ENCODE measurements at places on chromosomes 11 and 22.

- DNase-seq, result no peak
These were observed 181.6 kb upstream of the POU2AF2 start for GRCh38 chr11:111063726-111064517.

GRCh38 chr11:99176430-99176829 is 155.7 kb downstream of the CNTN5 start:
- DNase-seq, result no peak

DNA sequence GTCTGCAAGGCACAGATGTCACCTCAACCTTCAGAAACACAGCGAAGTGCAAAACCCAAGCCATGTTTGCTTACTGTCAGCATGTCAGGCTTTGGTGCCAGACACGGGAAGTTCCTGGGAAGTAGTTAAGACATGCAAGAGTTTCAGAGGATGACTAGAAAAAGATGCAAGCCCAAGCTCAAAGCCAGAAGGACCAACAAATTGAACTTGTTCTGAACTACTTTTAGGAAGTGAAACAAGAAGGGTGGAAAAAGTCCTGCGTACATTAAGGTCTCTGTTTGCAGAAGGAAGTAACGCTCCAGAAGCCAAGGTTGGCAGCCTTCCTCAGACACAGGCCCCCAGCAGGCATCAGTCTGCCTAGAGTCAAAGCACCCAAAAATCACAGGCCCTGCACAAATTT is 2.6 kb downstream of the AP1B1 start:
- DNase-seq, result peak; percentile 39

DNA sequence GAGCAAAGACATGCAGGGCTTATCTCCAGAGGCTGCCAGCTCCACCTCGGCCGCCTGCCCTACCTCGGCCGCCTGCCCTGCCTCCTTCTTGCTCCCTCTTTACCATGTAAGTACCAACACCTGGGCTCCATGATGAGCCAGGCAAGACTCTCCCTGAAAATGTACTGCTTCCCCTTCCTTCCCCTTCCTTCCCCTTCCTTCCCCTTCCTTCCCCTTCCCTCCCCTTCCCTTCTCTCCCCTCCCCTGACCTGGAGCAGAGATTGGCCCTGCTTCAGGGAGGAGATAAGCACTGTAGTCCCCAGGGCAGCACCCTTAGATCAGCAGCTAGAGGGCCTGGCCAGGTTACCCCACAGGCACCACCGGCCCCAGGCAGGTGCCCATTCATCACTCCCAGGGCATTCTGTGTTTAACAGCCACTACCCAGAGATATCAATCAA is 25.4 kb upstream of the ADORA2A start:
- no peak for DNase-seq

GRCh38 chr22:16699326-16699725 is 106.7 kb upstream of the CCT8L2 start:
- no peak for DNase-seq

- peak; percentile 51 for DNase-seq
These were observed 320 bp upstream of the PHLDA2 start for GRCh38 chr11:2929531-2929949.

DNA sequence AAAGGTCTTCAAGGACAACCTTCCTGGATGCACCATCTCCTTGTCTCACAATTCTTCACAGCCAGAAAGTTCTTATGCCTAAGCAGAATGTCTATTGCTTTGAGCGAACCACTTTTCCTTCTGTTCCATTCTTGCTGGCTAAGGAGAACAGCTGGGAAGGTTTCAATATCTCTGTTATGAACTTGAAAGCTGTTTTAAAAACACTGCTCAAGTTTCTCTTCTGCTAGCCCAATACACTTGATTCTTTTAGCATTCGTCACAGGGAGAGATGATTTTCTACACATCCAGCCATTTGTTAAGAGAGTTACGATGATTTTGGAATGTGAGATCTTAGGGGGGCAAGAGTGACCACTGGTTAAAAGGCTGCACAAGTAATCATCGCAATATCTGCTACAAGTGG is 249.3 kb downstream of the KIRREL3 start:
- DNase-seq, result no peak

DNA sequence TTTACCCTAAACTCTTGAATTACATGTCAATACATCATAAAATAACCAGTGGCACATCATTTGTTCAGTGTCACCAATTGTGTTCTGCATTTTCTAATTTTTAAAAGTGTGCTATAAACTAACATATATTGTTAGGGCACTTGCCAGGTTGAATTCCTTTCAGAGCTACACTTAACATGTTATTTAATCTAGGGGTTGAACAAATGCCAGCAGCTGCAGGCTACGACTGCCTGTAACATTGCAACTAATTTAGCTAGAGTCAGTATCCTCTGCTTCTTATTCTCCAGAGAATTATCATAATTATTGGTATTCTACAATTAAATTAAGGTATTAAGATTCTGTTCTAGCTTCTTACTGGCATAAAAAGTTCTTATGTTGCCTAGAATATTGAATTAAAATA is 46.4 kb upstream of the ARHGAP42 start:
- no peak for DNase-seq

- peak; percentile 59 for DNase-seq
These were observed 1.3 kb downstream of the WEE1 start for GRCh38 chr11:9574622-9575259.

DNA sequence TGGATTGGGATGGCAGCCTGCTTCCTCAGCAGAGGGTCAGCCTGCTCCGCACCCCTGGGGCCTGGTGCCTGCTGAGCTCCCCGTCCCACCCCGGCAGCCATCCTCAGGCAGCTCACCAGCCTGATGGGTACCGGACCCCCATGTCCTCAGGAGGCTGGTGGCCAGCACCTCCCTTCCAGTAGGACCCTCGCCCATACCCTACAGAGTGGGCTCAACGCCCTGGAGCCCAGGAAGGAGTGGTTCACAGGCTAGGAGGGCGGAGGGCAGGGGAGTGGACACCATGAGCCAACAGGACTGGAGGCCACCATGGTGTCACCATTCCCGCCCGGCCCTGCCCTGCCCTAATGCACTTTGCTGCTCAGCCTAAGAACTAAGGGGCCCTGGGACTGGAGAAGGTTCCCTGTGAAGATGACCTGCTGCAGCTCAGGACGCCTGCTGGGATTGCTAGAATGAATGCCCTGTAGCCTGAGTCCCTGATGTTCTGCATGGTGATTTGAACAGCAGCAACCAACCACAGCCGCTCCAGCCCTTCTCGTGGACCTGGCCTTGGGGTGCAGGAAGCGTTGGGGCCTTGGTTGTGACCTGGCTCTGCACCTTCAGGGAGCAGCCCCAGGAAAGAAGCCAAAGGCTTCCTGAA is 1080.8 kb downstream of the BRD1 start:
- no peak for DNase-seq

DNA sequence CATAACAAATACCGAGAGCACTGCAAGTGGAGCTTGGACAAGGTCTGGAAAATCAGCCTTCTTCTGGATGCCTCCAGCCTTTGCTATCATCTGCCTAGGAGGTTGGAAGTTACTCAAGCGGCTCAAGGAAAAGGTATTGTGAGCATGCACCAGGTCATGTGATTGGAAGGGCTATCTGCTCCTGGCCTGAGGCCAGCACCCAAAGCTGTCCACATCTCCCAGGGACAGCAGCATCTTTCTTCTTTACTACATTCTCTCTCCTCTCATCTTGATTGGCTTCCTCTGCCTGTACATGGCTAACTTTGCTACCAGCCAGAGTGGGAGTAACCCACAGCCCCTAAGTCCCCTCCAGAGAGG is 44.2 kb upstream of the AMPD3 start:
- no peak for DNase-seq

DNA sequence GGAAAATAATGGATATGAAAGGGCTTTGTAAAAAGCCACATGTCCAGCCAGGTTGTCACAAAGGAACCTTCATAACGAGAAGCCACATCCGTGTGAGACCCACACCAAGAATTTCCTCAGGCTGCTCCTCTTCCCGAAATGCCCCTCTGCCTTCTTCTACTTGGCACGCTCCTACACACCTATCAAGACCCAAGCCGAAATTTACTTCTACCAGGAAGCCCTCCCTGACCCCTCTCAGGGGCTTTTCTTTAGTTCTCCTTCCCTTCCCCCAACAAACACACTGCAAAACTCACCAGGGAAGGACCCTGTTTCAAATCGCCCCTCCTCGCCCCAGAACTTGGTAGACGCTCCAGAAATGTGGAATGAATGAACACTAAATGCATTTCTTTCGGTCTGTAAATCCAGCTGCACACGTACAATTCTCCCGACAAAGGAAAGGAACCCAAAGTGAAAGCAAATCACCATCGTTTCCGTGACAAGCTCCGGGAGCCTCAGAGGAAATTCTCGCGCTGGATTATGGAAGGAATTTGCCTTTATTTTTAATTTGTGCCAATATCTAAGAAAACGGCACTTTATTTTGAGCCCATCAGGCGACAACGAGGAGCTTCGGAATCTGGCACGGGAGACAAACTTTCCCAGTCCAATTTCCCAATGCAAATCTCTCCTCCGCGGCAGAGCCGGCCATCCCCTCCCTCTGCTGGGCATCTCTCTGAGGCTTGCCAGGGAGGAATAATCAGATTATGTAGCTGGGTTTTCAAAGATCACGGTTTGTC is 13.2 kb upstream of the SHISAL1 start:
- DNase-seq, result no peak

DNA sequence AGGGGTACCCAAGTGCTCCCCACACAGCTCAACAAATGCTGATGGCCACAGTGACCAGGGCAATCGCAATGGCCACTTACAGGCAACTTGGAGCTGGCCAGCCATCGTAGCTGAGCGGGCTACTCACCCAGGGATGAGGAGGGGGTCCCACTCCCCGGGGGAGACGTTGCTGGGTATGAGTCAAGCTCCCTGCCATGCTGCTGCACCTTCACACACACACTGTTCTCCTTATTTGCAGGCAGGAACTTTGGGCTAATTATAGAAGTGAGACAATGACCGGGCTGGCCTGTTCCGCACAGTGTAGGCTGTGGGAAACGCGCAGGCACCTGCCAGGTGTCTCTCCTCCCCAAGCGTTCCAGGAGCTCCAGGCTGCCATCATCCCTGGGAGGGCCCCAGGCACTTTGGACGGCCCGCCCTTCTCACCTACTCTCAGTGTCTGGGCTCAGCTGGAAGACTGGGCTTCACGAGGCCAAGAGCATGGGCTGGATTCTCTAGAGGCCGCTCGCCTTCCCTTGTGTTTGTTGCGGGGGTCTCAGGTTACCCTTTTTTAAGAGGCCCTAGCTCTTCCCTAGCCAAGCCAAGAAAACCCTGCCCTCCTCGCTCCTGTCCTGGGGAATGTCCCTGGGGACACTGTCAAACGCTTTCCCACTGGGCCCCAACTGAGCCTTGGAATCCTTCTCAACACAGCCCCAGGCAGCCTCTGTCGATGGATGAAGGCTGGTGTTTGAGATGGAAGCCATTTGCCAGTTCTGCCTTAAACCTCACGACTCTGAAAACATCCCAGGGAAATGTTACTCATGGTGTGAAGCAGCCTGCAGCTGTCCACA is 73.0 kb downstream of the RTL6 start:
- no peak for DNase-seq

GRCh38 chr11:59822989-59823566 is 12.5 kb upstream of the MRPL16 start:
- no peak for DNase-seq

- DNase-seq, result no peak
These were observed 137.6 kb downstream of the CD44 start for GRCh38 chr11:35276396-35277145.

DNA sequence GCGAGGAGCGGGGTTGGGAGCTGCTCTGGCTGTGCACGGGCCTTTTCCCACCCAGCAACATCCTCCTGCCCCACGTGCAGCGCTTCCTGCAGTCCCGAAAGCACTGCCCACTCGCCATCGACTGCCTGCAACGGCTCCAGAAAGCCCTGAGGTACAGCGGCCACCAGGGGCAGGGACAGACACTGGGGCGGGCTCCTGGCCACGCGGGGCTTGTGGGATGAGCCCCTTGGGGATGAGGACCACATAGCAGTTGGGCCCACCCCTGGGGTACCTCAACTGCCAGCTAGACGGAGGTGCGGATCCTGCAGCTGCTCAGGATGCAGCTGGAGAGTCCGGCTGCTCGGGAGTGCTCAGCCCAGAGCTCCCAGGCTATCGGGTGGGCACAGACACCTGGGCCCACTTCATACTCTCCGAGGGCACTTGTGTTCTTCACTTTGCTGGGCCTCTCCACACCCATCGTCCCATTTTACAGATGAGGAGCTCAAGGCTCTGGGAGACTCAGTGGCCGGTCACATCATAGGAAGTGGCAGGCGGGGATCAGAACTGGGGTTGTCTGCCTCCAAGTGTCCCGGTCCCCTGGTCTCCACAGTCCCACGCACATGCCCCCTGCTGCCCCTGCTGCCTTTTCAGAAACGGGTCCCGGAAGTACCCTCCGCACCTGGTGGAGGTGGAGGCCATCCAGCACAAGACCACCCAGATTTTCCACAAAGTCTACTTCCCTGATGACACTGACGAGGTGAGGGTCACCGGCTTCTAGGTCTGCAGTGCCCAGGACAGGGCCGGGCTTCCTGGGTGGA is 77.6 kb downstream of the MYO7A start:
- no peak for DNase-seq

DNA sequence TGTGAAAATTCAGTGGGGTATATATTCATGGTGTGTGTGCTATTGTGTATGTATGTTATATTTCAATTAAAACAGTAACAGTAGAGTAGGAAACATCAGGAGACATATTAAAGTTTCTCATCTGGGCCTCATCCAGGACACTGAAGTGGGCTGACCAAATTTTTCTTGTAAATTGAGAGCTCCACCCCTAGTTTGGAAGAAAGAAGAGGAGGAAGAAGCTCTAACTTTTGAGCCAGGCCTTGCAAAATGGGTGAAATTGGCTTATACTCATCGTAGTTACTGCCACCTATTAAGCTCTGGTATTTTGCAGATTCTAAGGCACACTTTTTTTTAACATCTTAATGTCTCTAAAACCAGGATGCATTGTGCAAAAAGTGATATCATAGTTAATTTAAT is 33.7 kb downstream of the TSPAN18 start:
- no peak for DNase-seq

GRCh38 chr11:19026862-19027261 is 33.7 kb downstream of the MRGPRX2 start:
- DNase-seq, result no peak

- no peak for DNase-seq
These were observed 4.6 kb upstream of the LGALS12 start for GRCh38 chr11:63501236-63501635.

- no peak for DNase-seq
These were observed 16.8 kb downstream of the SELENOO start for GRCh38 chr22:50217543-50218152.

DNA sequence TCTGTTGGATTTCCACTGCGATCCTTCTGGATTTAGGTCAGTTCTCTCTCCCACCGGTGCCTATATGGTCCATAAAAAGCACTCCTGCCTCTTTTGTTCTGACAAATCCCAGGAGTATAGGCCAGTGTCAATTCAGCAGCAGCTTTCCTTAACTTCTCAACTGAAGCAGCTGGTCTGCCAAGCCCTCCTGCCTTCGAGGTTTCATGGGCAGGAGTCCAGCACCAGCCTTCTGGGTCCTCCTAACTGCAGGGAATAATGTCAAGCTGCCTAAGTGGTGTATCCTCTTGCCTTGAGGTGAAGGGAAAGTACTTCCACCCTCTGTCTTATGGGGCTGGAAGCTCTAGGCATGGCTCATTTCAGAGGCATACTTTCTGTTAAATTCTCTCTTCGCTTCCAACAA is 149.4 kb upstream of the NCAM1 start:
- DNase-seq, result no peak

All from heart left ventricle (tissue), 16 donors.